Activated CD4-positive, alpha-beta T cell treated with anti-CD3 and anti-CD28 coated beads, Interleukin-2, amount 50 U/mL, for 1 hour (primary cell): ENCODE measurements at places on chromosomes 11 and 22.
A peak's percentile ranks its signal among the peaks of the same experiment; 100 is the strongest.

DNA sequence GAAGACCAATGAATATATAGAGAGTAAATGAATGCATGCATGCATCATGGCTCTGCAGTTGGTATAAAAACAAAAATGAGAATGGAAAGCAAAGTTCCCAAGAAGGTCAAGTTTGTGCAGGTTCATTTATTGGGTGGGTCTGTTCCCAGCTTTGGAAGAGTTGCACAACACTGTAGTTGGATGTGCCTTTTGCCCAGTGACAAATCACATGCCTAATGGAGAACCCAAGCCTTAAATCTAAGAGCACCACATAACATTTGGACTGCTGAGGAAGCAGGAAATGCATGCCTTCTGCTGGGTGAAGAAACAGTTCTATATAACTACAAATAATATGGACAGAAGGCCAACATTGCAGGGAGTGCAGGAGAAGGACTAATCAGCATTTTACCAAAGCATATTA, 30.6 kb downstream of the PRCP start:
- no peak for DNase-seq

GRCh38 chr11:63375434-63375833, 5.8 kb downstream of the SLC22A9 start:
- no peak for DNase-seq

DNA sequence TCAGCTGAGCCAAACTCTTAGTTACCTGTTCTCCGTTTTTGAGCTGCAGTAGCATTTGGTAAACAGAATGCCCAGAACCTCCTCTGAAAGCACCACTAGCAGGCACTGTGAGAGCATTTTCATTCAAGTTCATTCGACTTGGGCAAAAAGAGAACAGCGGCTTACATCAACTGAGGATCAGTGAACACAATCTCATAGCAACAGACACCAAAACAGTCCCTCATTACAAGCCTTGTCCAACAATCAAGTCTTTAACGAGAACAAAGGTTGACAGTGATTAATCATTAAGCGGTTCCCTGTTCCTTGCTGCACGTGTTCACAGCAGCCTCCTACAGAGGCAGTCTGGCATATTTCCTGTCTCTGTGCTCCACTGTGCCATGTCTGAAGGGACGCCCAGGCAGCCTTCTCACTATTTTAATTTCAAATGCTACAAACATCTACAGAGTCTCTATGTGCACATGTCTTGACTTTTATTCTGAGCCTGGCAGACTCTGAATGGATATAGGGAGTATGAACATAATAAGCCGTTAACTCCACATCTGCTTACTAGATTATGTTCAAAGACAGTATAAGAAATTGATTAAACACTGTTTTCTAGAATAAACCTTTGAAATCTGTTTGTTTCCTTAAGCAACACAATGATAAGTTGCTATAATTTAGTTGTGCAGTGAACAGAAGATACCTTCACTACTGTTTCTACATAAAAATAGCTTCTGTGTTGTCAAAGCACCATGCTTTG, 88.3 kb upstream of the MTMR2 start:
- DNase-seq, result peak; percentile 58

- DNase-seq, result no peak
These were observed 122.1 kb downstream of the TRIM44 start for GRCh38 chr11:35784699-35785098.

DNA sequence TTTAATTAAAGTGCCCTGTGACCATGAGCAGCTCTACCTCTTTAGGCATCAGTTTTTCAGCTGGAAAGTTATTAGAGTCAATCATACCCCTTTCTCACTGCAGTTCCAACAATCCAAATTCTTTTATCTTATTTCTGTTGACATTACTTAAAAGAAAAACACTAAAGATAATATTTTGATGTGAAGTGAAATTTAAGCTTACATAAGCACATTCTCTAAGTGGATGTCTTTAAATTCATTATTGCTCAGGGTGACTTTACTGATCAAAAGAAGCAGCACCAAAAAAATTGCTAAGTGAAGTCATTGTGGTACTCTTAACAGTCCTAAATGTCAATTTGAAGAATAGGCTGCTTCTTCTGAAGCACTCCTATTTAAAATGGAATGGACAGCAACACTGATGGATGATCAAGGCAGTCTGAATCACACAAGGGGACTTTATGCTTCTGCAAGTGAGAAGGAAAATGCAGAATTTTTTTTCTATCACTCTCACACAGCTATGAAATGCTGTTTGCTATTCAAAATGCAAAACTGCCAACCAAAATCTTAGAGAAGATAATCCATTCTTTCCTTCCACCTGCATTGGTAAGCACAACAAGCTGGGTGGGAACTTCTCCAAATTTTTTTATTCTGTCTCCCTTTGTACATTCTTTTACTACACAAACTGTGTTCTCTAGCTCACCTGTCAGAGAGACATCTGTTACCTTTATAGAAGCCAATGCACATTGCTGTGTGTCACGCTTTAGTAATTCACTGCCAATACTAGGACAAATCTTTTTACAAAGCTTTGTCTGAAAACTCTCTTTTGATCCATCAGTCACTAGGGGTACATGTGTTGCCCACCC, 179.9 kb downstream of the GRIA4 start:
- DNase-seq, result no peak

DNA sequence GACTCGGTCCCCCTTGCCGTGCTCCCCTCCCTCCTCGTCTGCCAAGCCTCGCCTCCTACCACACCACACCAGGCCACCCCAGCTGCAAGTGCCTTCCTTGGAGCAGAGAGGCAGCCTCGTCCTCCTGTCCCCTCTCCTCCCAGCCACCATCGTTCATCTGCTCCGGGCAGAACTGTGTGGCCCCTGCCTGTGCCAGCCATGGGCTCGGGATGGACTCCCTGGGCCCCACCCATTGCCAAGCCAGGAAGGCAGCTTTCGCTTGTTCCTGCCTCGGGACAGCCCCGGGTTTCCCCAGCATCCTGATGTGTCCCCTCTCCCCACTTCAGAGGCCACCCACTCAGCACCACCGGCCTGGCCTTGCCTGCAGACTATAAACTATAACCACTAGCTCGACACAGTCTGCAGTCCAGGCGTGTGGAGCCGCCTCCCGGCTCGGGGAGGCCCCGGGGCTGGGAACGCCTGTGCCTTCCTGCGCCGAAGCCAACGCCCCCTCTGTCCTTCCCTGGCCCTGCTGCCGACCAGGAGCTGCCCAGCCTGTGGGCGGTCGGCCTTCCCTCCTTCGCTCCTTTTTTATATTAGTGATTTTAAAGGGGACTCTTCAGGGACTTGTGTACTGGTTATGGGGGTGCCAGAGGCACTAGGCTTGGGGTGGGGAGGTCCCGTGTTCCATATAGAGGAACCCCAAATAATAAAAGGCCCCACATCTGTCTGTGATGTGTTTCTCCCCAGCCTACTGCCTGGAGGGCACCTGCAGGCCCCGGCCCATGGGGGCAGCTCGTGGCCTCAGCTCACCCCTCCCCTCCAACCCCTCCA, 29.8 kb downstream of the CAPN1 start:
- DNase-seq, result no peak

GRCh38 chr11:68213135-68213515, at the start of gene KMT5B:
TSS of gene KMT5B (minus strand) at chr11:68213296. CDS start at chr11:68190076, 23,220 bp downstream.
- DNase-seq, result peak; percentile 54

DNA sequence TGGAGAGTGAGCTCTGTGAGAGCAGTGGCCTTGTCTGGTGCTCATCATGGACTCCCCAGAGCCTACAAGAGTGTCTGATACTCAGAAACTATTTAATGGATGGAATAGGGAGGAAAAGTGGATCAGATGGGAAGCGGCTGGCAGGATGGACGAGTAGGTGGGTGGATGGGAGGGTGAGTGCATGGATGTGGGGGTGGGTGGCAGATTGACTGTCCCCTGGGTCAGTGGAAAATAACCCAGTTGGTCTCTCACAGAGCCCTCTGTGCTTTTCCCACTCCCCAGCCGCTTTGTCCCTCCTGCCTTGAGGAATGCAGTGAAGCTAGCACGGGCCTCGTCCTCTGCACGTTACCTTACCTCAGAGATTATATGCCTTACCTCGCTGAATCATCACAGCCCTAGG, 5.9 kb downstream of the SPI1 start:
- DNase-seq, result no peak

DNA sequence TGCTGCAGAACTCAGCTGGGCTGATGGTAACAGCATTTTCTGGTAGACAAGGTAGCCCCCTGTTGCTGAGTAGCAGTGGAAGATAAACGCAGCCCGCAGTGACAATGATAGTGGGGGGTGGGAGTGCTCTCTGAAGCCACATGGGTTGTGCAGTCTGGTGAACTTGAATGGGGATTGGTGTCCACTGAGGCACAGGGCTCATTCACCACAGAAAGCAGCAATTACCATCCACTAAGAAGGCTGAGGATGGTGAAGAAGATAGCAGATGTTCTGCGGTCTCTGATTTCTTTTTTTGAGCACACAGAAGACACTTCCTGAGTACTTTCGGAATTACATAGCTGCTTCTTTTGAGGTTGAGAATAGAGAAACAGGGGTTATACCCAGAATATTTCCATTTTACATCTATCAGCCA, 150.3 kb downstream of the LRRC4C start:
- no peak for DNase-seq

- no peak for DNase-seq
These were observed 15.8 kb upstream of the PTPRJ start for GRCh38 chr11:47964546-47964945.

- DNase-seq, result no peak
These were observed 14.5 kb upstream of the EXT2 start for GRCh38 chr11:44080951-44081350.

- no peak for DNase-seq
These were observed 1.3 kb downstream of the MYH9 start for GRCh38 chr22:36386351-36386899.

- no peak for DNase-seq
These were observed 35.7 kb upstream of the UCP3 start for GRCh38 chr11:74044538-74044937.

GRCh38 chr11:14327116-14327515, 31.9 kb downstream of the RRAS2 start:
- no peak for DNase-seq

DNA sequence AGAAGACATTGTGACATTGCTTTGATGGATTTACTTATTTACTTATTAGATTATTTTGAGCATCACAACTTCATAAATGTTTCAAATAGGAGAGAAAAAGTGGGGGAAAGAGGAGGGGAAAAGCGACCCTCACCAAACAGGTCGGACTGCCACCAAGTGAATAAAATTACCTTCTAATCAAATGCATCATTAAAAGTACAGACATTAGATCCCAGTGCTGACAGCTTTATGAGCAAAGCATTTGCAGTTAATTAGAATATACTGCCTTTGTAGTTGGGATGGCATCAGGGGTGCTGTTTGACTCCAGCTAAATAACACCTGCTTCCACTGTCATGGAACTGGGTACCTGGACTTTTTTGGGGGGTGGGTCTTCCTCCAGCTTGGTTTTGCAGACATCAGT, 299.6 kb downstream of the OPCML start:
- DNase-seq, result no peak
